NCI-H446 treated with DMSO at 0.1 percent for 48 hours (cell line): ENCODE measurements at places on chromosomes 5 and 9.

DNA sequence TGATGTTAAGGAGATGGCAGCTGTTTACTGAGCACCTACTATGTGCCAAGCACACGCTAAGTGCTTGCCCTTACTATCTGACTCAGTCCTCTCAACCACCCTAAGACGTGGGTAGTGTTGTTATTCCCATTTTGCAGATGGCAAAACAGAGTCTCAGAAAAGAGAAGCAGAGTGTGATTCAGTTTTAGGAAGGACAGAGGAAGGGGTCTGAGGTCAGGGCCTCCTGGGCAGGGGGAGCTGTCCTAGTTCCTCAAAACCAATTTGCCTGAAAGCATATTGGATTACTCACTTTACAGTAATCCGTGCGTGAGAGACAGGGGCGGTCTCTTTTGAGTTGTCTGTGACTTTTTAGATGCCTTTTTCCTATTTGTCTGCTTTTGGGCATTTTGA lies 23.2 kb downstream of the DNM1 start:
- DNase-seq, result no peak

DNA sequence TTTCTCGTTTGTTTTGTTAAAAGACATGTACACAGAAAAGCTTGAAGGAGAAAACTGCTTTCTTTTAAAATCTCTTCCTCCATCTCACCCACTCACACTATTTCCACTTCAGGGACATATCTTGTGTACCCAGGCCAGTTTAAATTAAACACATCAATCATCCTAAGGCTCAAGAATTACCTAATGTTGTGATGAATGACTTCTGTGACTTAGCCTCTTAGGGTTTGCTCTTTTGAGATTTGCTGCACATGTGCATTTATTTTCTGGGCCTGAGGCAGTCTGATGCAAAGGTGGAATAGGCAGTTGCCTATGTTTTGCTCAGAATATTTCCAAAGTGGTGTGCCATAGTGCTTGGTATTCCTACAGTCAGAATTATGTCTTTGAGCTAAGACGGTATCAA lies 439.9 kb upstream of the CHD1 start:
- no peak for DNase-seq

DNA sequence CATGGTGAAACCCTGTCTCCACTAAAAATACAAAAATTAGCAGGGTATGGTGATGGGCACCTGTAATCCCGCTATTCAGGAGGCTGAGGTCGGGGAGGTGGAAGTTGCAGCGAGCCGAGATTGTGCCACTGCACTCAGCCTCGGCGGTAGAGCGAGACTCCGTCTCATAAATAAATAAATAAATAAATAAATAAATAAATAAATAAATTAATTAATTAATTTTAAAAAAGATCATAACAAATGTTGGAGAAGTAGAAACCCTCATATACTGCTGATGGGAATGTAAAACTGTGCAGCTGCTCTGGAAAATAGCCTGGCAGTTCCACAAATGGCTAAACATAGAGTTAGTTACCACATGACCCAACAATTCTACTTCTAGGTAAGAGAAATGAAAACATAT lies 39.3 kb downstream of the EPB41L4B start:
- no peak for DNase-seq

DNA sequence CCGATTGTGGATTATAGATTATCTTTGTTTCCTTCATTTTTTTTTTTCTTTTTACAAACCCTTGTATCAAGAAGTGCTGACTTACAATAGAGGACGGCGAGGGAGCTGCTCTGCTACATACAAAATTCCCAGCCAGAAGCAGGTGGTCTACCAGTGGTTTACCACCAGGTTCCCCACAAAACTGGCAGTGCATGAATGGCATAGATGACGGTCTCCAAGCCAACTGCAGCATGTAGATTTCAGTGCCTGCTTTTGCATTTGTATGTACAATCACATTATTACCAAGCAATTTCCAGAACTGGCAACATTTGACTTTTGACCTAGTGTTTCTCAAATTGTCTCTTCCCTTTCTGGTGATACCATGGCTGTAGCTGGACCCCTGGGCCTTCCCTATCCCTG lies 84.0 kb downstream of the ACER2 start:
- no peak for DNase-seq

DNA sequence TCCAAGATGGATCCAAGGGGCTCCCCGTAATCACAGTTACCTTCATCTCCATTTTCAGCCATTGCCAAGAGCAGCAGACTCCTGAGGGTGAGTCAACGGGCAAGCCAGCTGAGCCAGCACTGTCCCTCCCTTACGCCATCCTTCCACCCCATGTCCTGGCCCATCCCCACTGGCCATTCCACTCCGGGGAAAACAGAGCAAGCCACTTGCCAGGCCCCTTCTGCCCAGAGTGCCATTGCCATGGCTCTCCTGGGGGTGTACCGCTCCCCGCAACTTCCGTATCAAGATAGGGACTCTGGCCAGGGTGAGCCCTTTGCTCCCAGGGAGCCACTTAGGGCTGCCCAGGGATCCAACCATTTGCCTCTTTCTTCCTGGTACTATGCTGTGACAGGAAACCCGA lies 48.9 kb upstream of the CDKN2AIPNL start:
- no peak for DNase-seq

DNA sequence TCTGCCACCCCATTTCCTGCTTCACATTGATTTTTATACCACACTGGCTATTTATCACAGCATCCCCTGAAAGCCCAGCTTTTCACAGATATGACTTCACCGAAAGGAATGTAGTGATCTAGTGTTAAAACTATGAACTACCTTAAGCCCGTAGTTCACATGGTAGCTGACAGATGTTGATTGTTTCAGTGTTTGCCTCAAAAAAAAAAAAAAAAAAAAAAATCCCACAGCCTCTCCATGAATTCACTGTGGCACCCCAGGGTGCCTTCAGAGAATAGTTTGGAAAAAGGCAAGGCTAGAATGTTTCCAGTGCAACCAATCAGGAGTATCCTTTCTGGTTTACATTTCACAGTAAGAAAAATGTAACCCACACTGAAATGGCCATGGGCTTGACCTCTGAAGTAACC lies 37.1 kb downstream of the GLIS3 start:
- no peak for DNase-seq

GRCh38 chr5:40321514-40321913 lies 358.2 kb upstream of the PTGER4 start:
- DNase-seq, result no peak
